Left lung (tissue), 14 donors: ENCODE measurements at places on chromosomes 12 and 14. TPM values are rescaled to one million over a fixed set of nuclear protein-coding genes. Genes with fewer than 3 reads are reported as not detected.

- DNase-seq, result peak; percentile 96
Observed at GRCh38 chr12:50924439-50925341, 27.7 kb upstream of the HIGD1C start.

- no peak for DNase-seq
Observed at GRCh38 chr14:25094171-25094907, 44.4 kb upstream of the STXBP6 start.

DNA sequence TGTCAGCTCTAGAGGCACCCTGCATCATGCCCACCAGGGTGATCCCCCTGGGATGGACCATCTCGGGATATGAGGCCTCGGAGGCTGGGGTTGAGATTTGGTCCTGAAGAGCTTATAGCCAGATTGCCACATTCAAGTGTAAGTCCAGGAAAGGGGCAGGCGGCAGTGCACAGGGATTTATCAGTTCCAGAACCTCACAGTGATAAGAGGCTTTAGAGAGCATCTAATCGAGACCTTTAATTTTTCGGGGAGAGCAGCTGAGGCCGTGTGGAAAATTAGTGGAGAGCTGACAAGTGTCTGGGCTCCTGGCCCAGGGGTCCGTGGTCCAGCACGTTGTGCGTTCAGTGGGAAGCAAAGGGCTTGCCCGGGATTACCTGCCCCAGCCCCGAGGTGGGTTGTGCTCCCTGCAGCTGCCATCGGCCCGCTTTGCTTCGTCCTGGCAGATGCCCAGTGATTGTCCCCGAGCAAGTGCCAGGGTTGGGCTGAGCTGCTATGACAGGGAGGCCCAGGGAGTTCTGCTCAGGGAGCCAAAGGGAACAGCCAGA is 52.1 kb downstream of the C14orf132 start:
- no peak for DNase-seq

GRCh38 chr12:103772367-103773108 is 68.5 kb downstream of the NT5DC3 start:
- DNase-seq, result peak; percentile 36

DNA sequence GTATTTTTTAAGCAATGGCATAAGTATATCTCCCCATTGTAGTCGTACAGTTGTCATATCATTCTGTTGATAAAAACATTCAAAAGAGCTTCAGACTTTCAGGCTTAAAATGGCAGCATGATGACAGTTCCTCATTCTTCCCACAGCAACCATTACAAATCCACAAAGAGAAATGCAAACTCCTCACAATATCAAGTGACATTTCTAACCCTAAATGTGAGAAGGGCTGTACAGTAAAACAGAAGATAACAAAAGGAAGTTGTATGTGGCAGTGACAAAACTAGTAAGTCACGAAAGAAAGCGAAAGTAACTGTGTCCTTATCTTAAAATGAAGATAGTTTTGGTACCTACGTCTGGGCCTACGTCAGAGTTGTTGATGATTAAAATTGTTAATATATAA is 46.7 kb downstream of the GXYLT1 start:
- no peak for DNase-seq

GRCh38 chr14:29442696-29443095 is 485.0 kb downstream of the PRKD1 start:
- DNase-seq, result no peak

GRCh38 chr12:98260276-98260675 is 255.1 kb upstream of the TMPO start:
- no peak for DNase-seq

GRCh38 chr14:28163233-28163632 is 603.4 kb upstream of the FOXG1 start:
- DNase-seq, result no peak

DNA sequence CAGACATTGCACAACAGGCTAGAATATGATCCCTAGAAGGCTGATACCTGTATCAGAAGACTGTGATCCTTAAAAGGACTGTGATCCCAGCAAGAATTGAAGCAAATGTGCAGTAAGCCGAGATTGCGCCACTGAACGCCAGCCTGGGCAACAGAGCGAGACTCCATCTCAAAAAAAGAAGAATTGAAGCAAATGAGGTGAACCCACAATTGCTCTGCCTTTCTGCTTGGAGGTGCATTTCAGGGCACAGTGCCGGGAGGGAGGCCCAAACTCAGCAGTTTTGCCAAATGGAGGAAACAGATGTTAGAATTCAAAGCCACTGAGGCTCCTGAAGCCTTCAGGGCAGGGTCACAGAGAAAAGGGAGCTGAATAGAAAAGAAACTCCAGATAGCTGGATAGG is 61.1 kb upstream of the COCH start:
- DNase-seq, result no peak

DNA sequence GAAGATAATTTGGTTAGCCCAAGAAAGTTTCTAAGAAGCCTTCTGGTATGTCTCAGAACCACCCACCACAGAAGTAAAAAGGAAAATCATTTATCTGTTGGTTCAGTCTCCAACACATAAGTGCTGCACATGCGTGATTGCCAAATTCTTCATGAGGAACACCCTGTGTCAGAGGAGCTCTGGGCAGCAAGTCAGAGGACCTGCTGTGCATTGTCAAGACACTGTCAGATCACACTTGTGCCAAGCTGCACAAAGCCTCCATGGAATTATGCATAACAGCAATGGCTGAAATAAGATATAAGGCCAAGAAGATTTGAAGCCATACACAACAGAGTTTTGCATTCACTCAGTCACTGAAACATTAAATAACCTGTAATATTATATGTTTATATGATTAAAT is 1304.7 kb upstream of the FLRT2 start:
- no peak for DNase-seq

GRCh38 chr12:32062881-32063280 is 43.8 kb upstream of the BICD1 start:
- no peak for DNase-seq

DNA sequence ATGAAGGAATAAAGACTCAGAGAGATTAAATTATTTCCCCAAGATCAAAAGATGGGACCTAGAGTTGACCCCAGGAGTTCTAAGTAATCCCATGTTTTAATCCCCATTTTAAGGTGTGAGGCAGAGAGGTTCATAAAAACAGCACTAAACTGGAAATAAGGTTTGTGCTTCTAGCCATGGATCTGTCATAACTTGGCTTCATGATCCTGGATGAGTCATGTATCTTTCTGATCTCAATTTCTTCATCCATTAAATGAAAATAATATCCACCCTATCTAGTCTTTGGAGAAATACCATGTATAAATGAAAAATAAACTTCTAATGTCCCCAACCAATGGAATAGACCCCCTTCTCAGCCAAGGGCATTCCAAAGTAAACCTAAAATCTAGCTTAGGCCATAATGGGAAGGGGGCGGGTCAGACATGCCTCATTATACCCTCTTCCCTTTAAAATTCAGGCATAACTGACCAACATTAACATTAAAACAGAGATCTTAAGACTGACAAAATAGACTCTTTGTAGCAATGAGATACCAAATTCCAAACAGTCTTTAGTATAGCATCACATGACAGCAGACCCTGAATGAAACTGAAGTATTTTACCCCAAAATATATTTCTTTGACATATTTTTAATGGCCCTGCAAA is 47.8 kb downstream of the SLC41A2 start:
- no peak for DNase-seq

GRCh38 chr14:92412912-92413311 is 89.9 kb downstream of the SLC24A4 start:
- no peak for DNase-seq

DNA sequence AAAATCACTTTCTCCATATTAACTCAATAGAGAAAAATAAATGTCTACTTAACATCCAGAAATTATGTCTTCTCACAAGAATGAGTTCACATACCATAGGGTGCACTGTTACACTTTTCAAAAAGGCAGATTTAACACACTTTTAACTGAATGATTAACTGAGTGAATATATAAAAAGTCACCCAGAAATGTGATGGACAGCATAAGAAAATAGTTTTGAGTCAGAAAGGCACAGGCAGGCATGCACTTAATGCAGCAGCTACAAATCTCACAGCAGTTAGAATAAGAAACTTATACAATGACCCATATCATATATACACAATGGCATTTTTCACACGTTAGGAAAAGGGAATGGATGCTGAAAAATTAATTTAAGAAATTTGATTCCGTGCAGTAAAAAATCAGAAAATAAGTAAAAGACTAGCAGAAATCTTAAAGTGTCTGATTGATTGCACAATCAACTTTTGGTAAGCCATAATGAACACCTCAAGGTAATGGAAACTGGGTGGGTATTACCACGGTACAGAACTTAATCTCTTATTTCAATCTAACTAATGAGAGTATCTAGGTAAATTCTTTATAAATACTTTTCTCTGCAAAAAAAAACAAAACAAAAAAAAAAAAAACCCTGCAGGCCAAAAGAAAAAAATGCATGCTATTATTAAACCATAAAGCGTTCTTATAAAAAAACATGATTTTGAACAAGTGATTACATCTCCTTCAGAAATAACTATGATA is 3.5 kb downstream of the MED13L start:
- DNase-seq, result no peak

DNA sequence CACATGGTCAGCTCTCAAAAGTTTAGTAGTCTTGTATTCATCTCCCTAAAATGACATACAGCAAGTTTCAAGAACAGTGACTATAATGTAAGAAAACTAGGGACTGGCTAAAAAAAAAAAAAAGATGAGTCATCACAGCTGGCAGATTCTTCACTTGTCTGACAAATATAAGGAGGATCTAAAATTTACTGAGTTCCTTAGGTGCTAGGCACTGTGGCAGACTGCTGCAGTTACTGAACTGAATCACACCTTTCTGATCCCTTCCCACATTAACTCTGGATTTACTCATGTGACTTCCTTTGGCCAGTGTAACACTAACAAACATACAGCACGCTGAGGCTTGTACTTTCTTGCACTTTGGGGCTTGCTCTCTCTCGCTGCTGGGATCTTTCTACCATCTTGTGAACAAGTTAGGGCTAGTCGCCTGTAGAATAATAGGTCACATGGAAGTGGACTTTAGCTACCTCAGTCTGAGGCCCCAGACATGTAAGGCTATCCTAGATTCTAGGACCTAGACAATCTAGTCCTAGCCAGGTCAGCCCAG is 32.1 kb downstream of the BAZ1A start:
- DNase-seq, result no peak

- DNase-seq, result no peak
Observed at GRCh38 chr14:59060841-59061240, 127.6 kb upstream of the DAAM1 start.

- no peak for DNase-seq
Observed at GRCh38 chr14:54489318-54489683, 521 bp upstream of the GMFB start.

- no peak for DNase-seq
Observed at GRCh38 chr12:75746621-75747020, 235.2 kb upstream of the KRR1 start.

DNA sequence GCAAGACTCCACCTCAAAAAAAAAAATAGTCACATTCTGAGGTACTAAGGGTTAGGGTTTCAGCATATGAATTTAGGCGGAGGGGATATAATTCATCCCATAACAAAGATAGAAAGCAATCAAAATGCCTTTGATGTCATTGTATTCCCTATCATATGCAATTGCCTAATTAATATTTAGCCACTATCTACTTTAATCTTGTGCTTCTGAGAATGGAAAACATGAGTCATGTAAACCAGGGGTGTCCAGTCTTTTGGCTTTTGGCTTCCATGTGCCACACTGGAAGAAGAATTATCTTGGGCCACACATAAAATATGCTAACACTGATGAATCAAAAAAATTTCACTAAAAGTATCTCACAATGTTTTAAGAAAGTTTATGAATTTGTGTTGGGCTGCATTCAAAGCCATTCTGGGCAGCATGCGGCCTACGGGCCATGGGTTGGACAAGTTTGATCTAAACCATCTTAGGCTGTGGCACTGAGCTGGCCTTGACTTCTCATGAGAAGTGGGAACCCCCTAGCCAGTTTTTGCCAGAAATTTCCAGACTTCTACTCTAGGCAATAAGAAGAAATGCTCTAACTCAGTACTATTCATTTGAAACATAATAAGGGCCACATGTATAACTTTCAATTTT is 219.8 kb downstream of the PTPRO start:
- no peak for DNase-seq

DNA sequence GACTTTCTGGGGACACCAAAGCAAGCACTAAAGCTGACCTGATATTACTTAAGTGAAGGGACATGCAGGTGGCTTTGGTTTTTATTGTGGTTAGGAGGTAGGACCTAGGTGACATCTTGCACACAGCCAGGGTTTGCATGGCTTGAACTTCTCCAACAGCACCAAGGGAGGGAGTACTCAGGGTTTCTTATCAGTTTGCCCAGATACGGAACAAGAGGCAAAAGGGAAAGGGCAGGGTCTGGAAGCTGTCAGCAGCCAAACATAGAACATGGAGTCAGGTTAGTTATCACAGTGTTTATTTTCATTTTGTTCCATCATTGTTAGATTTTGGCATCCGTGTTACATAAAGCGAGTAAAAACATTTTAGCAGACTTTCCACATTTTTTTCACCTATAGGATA is 186.3 kb upstream of the CLEC14A start:
- DNase-seq, result no peak

- no peak for DNase-seq
Observed at GRCh38 chr12:71871116-71871515, 31.6 kb downstream of the TBC1D15 start.

DUSP16 gene
- total RNA-seq, result 45.6 TPM

APOF gene
- not detected for total RNA-seq

SIX6 gene
- total RNA-seq, result not detected

MORN3 gene
- total RNA-seq, result 0.17 TPM

MAP3K9 gene
- 10.7 TPM for total RNA-seq

KERA gene
- total RNA-seq, result 0.13 TPM

BATF gene
- total RNA-seq, result 4.3 TPM
